ENCODE measurements at places on chromosomes 1 and 21.

DNA sequence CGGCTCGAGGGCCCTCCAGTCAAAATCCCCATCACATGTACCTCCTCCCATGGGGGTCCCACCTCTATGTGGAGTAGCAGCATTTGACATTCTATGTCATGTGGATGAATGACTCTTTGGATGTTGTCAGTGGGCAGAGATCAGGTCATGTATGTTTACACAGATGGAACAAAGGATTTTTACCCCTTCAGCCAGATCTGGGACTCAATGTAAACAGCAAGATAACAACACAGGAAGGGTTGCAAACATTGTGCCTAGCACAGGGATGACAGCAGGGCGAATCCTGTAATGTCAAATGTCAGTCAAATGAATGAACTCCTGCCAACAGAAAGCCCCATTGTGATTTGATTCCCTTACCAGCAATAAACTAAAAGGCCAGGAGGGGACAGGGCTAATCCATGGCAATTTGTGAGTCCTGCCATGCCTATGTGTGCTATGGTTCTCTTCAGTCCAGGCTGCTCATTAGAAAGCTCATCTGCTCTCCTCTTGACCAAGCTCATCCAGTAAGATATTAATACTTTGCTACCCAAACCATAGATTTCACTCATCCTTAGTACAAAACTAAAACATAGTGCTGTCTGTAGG lies 60.3 kb downstream of the PGBD5 start:
- no peak for DNase-seq

DNA sequence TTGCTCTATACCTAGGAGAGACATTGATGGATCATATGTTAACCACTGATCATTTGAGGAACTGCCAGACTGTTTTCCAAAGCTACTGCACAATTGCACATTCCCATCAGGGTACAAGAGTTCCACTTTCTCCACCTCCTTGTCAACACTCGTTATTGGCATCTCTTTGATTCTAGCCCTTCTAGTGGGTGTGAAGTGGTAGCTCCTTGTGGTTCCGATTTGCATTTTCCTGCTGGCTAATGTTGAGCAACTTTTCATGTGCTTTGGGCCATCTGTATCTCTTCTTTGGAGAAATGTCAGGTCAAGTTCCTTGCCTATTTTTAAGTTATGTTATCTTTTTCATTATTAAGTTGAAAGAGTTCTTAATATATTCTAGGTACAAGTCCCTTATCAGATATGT lies 90.1 kb downstream of the DMRTB1 start:
- no peak for DNase-seq

DNA sequence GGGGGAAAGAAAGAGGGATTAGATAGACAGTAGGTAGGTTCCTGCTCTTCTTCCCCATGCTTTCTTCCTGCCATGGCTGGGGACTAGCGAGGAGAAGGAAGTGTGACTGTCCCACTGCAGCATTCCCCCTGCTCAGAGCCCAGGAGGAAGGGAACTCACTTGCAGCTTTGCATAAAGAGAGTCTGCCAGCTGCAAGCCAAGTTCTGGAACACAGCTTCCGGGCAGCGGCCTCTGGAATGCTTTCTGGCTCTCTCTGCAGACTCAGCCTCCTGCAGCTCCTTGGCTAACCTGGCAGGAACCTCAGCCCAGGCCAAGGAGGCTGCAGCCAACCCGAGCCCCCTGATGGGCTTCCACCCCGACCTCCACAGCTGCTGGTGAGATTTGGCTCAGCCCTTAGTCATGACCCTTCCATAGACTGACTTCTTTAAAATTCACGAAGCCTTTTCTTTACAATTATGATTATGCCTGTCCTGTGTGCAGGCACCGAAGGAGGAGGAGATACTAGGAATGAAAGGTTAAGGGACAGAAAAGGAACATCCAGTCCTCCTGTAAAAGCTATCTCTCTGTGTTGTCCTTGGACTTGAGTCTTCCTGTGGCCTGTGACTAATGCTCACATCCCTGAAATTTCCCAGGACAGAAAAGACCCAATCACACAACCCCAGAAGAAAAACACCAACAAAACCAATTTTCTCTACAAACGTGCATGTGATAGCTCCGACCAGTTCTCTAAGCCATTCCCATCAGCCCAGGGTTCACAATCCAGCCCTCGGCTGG lies 108.2 kb upstream of the OLIG2 start:
- no peak for DNase-seq

GRCh38 chr1:43565600-43566360 lies 35.1 kb downstream of the PTPRF start:
- DNase-seq: peak; percentile 67

DNA sequence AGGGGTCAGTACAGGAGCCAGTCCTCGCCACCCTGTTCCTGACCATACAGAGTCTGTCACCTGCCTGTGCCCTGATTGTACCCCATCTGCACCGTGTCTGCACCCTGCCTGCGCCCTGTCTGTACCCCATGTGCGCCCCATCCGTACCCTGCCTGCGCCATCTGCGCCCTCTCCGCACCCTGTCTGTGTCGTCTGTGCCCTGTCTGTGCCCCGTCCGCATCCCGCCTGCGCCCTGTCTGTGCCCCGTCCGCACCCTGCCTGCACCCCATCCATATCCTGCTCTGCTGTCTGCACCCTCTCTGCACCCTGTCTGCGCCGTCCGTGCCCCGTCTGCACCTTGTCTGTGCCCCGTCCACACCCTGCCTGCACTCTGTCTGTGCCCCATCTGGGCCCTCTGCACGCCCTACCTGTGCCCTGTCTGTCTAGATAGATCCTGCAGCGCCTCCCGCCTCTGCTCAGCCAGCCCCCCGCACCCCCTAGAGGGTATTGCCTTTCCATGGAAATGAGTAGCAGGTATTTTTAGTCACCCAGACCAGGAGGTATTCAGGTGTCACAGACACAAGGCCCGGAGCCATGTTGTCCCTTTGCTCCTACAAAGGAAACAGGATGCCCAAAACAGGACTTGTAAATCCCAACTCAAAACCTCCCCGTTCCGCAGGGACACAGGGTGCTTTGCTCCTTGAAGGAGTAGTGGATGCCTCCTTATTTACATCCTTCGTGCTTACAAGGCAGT lies 7.7 kb upstream of the NPHP4 start:
- no peak for DNase-seq

DNA sequence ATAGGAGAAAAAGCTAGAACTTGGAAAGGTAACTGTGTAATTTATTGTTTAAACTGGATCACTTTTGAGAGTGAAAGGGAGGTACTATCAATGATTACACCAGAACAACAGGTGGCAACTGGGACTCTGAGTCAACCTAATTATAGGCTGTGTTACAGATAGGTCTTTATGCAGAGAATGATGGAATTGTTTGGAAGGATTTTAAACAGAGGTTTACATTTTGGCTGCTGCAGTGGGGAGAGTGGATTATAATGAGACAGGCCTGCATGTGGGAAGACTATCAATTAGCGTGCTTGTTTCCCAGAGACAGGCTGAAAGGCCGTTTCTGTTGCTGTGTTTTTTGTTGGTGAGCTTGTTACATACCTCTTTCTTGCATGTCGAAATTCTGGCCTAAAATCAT lies 432.9 kb downstream of the PLA2G4A start:
- no peak for DNase-seq

GRCh38 chr1:229286099-229286766 lies 15.3 kb downstream of the RAB4A start:
- no peak for DNase-seq

DNA sequence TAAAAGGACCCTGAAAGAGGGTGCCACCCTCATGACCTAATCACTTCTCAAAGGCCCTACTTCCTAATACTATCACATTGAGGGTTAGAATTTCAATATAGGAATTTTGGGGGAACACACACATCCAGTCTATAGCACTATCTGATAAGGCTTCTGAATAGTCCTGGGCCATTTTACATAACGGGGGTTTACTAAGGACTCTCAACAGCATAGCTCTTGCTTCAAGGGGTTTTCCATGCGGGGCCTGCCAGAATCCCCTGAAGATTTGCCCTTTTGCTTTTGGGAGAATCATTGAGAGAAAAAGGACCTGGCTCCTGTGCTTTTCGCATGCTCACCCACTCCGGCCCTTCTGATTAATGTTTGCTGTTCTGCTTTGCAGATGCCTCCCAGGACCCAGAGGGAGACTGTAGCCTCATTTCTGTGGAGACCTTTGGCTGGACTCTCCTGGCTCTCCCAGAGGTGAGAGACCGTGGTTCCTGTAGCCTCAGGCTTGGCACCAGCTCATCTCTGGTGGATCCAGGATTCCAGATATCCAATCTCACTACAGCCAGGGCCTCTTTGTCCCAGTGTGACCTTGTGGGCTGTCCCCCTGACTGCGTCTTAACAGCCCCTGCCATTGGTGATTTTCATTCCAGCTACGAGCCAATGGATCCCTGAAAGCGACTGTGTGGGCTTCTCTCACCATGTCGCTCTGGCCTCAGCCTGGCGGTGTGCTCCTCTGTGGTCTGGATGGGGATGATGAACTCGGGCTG lies 72.6 kb downstream of the DDR2 start:
- no peak for DNase-seq

DNA sequence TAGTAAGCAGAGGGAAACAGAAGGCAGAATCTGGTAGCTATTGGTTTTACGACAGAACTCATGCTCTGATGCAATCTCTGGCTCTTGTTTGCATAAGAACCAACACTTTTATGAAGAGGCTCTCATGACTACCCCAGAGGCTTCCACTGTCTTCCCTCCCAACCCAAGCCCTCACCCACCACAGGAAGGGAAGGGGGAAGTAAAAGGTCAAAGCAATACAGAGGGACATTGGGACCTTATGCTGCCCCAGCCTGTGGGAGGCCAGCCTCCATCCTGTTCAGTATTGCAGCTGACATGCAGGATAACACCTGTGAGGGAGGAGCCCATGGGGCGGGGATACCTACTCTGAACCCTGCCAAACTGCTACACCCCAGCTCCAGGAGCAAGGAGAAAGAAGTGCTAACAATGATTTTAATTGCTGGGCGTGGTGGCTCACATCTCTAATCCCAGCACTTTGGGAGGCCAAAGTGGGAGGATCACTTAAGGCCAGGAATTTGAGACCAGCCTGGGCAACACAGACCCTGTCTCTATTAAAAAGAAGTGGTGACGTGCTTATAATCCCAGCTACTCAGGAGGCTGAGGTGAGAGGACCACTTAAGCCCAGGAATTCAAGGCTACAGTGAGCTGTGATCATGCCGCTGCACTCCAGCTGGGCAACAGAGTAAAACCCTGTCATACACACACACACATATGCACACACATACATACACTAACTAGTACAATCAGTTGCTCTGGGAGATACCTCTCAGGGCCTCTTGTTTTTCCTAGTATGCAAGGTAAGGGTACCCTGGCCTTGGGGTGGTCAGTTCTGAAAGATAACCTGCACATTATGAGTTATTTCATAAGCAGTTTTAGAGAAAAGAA lies 9.5 kb downstream of the MR1 start:
- peak; percentile 58 for DNase-seq

DNA sequence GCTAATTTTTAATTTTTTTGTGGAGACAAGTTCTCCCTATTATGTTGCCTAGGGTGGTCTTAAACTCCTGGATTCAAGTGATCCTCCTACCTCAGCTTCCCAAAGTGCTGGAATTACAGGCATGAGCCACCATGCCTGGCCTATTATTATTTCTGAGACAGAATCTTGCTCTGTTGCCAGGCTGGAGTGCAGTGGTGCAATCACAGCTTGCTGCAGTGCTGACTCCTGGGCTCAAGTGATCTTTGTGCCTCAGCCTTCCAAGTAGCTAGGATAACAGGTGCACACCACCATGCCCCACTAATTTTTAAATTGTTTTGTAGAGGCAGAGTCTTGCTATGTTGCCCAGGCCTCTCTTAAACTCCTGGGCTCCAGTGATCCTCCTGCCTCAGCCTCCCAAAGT lies 196.3 kb downstream of the CAMTA1 start:
- DNase-seq: no peak

- DNase-seq: no peak
These were observed 241.3 kb downstream of the KCNT2 start for GRCh38 chr1:196366817-196367495.

DNA sequence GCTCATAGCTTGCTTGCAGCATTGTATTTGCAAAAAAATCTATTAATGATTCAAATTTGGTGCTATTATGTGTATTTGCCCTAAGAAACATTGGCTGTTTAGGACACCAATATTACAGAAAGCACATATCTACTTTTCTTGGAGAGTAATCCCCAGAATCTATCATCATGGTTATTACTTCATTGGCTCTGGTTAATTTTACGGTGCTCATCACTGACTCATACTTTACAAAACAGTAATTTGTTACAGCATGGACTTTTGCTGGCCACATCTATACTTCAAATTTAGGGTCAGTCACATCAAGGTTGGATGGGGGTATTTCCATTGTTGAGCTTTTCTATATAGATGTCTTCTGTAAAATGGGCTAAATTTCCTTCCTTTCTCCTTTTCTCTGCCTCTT lies 45.7 kb downstream of the SH3GLB1 start:
- no peak for DNase-seq

DNA sequence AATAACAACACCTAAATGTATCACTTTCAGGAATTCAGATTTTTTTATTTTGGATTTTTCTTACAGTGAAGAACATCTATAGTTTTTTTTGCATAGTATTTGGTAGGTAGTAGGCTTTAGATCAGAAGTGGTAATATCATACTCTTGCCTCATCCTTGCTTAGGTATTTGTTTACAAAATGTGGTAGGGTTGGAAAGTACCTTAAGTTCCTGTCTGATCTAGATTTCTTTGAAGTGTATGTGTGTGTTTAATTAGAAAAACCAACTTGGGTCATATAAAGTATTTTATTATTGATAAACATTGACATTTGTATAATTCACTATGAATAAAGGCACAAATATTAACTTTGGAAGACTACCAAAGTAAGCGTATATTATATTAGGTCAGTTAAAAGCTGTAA lies 85.3 kb upstream of the GPR88 start:
- DNase-seq: no peak

GRCh38 chr1:27885114-27885528 lies 12.8 kb downstream of the THEMIS2 start:
- DNase-seq: no peak

- no peak for DNase-seq
These were observed 5.2 kb downstream of the SLC2A1 start for GRCh38 chr1:42953182-42954180.

GRCh38 chr1:206001476-206001888 lies 1.7 kb downstream of the RAB7B start:
- peak; percentile 96 for DNase-seq

DNA sequence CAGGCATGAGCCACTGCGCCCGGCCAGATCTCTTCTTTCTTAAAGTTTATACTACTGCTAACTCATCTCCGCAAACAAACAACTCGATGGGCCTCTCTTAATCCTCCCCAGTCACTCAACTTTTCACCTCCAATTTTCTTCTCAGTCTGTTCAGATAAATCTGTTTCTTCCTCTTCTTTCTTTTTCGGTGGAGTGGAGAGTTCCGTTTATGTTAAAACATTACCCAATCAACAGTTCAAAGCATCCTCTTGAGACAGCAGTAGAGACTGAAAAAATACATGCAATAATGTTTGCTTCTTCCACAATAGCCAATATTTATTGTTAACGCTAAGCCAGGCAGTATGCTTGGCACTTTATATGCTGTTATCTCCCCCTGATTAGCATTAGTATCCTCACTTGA lies 1.4 kb upstream of the ANKRD13C start:
- no peak for DNase-seq

- DNase-seq: no peak
These were observed 3.8 kb downstream of the HMGB4 start for GRCh38 chr1:33867684-33868083.

Measured in EH (cell line).